ENCODE measurements at places on chromosomes 4 and X.
A peak's percentile ranks its signal among the peaks of the same experiment; 100 is the strongest.

DNA sequence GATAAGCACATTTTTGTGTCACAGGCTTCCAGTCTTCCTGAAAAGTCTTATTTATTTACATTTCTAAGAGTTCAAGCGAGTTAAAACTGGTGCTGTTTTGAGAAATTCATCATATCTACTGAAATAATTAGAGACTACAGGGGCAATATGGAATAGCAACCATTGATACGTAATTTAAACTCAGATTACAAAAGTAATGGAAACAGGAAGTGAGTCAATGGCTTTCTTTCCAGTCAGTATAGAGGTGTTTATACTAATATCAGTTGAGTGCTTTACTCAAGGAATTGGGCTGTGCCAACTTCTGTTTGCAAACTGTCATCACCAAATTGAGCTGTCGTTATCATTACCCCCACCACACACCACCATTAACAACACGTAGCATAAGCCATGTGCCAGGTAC, 222.7 kb downstream of the COL25A1 start:
- DNase-seq = no peak
- no peaks in the 10 kb centered on the region for H3K36me3 ChIP-seq

- DNase-seq = no peak
- no peaks in the 10 kb centered on the region for H3K27me3 ChIP-seq
- peak overlapping the region; percentile 92 for H3K4me3 ChIP-seq
- H3K36me3 ChIP-seq = peaks cover 8% of the 10 kb centered on the region
- H3K27ac ChIP-seq = peak overlapping the region; percentile 92
Measured at GRCh38 chr4:17613761-17614415, 553 bp upstream of the MED28 start.

- no peak for DNase-seq
- no peaks in the 10 kb centered on the region for H3K36me3 ChIP-seq
- H3K4me3 ChIP-seq = no peak overlapping the region
- no peak overlapping the region for H3K27ac ChIP-seq
- H3K27me3 ChIP-seq = no peaks in the 10 kb centered on the region
Measured at GRCh38 chr4:39655876-39656275, 17.2 kb upstream of the SMIM14 start.

DNA sequence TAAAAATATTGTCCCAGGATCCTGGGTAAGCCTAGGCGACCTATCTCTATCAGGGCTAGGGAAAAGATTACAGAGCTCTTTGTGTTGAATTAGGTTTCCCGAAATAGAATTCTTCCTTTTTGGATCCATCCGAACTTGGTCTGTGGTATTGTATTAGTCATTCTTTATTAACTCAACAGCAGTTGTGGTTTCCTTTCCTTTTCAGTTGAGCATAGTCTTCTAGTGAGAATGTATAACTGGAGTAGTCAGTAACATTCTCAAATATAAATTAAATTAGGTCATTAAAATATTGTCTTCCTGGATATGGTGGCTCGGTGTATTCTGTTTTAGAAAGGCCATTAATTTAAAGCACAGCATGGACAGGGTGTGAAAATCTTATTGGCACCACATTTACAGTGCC, 520.4 kb downstream of the NLGN4X start:
- H3K27ac ChIP-seq = no peak overlapping the region
- no peaks in the 10 kb centered on the region for H3K4me1 ChIP-seq
- no peaks in the 10 kb centered on the region for H3K27me3 ChIP-seq

- H3K4me3 ChIP-seq = no peak overlapping the region
- no peak for DNase-seq
- peaks cover 45% of the 10 kb centered on the region for H3K4me1 ChIP-seq
- H3K27ac ChIP-seq = peak overlapping the region; percentile 86
- peaks cover 16% of the 10 kb centered on the region for H3K36me3 ChIP-seq
Measured at GRCh38 chr4:10673817-10674369, 10.7 kb downstream of the CLNK start.

DNA sequence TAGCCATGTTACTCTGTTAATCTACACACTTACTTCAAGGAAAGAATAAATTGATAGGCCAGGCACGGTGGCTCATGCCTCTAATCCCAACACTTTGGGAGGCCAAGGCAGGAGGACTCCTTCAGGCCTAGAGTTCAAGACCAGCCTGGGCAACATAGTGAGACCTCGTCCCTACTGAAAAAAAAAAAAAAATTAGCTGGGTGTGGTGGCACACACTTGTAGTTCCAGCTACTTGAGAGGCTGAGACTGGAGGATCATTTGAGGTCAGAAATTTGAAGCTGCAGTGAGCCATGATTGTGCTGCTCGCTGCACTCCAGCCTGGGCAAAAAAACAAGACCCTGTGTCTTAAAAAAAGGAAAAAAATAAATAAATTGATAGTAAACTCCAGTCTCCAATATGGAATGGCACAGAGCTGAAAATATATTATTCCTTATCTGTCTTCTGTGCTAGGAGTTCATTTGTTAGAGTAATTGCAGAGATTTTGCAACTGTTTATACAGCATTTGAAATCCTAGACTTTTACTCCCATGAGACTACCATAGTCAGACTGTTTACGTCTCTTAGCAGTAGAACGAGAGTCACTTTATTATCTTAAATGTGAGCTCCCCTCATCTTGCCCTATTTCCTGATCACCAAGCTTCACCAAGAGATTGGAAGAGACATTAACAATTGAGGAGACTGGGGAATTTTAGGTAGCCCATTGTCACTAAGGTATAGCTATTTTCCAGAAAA, 18.8 kb upstream of the TMEM131L start:
- no peak overlapping the region for H3K27ac ChIP-seq
- H3K4me3 ChIP-seq = no peak overlapping the region
- no peaks in the 10 kb centered on the region for H3K36me3 ChIP-seq
- no peaks in the 10 kb centered on the region for H3K27me3 ChIP-seq
- peaks cover 11% of the 10 kb centered on the region for H3K4me1 ChIP-seq
- no peak for DNase-seq

- DNase-seq = no peak
- H3K36me3 ChIP-seq = no peaks in the 10 kb centered on the region
- H3K4me3 ChIP-seq = no peak overlapping the region
- peaks cover 8% of the 10 kb centered on the region for H3K27me3 ChIP-seq
- H3K4me1 ChIP-seq = no peaks in the 10 kb centered on the region
Measured at GRCh38 chrX:132171881-132172280, 44.1 kb upstream of the FRMD7 start.

DNA sequence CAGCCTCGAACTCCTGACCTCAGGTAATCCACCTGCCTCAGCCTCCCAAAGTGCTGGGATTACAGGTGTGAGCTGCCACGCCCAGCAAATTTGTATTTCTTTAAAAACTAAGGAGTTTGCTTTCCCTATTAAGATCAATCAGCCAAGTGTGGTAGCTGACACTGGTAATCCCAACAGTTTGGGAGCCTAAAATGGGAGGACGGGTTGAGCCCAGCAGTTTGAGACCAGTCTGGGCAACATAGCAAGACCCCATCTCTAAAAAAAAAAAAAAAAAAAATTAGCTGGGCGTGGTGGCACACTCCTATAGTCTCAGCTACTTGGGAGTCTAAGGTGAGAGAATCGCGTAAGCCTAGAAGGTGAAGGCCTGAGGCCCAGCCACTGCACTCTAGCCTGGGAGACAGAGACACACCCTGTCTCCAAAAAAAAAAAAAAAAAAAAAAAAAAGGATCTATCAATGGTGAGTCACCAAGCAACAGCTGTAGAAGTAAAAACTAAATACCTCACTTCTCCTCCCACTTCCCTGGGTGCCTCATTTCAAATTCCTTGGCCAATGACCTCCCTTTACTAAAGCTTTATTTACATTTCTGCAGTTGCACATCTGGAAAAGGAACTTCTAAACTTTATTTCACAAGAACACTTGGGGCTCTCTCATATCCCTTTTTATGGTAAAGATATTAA, 54.5 kb downstream of the LDB2 start:
- H3K36me3 ChIP-seq = no peaks in the 10 kb centered on the region
- no peak overlapping the region for H3K27ac ChIP-seq
- no peaks in the 10 kb centered on the region for H3K27me3 ChIP-seq
- H3K4me1 ChIP-seq = no peaks in the 10 kb centered on the region

DNA sequence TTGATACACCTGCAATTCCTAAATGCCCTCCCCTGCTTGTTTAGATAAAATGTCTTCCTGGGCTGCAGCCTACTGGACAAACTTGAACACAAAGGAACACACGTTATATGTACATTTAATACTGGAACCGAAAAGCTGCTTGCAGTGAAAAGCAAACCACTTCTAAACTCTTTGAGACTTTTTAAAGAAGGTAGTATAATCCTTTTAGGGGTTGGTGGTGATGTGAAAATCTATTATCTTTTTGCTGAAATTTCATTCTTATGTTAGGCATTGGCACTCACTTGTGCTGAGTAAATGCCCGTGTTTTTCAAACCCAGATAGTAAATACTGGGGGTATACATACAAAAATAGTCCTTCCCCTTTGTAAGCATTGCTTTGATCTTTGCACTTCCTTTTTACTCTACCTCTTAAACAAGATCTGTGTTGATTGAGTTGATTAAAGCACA, 2.2 kb downstream of the NFKB1 start:
- no peak for DNase-seq
- peaks cover 39% of the 10 kb centered on the region for H3K4me1 ChIP-seq
- H3K27me3 ChIP-seq = no peaks in the 10 kb centered on the region
- H3K36me3 ChIP-seq = peaks cover 23% of the 10 kb centered on the region
- H3K4me3 ChIP-seq = peak overlapping the region; percentile 88

DNA sequence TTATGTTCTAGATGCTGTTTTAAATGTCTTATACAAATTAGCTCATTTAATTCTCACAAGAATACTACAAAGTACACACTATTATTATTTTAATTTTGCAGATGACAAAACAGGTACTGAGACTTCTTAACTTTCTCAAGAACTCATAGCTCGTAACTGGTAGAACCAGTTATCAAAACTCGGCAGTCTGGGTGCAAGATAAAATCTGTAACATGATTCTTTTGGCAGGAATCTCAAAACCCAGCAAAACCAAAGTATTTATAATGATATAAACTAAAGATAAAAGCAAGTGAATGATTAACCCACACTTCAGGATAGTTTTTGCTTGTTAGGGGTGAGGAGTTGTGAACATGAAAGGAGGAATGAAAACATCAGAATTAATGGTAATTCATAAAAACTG, 27.6 kb downstream of the CLNK start:
- peaks cover 27% of the 10 kb centered on the region for H3K4me1 ChIP-seq
- peak overlapping the region; percentile 11 for H3K27ac ChIP-seq
- no peaks in the 10 kb centered on the region for H3K27me3 ChIP-seq
- peak overlapping the region; percentile 3 for H3K4me3 ChIP-seq
- no peak for DNase-seq

DNA sequence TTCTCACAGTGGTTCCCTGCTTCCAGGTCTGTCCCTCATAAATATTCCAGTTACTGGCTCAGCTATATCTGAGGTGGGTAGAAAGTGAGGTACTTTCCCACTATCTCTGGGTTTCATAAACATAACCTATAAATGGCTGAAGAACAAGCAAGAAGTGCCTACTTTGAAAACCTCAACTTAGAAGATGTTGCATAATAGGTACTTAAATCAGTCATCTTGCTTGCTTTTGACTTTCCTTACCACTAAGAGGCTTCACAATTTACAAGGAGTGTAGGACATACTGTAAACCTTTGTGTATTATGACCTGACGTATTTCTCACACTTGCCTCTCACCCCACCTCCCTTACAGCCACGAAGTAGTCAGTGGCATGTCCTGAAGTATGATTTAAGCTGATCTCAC, 145.9 kb downstream of the PCDH19 start:
- DNase-seq = no peak
- no peaks in the 10 kb centered on the region for H3K36me3 ChIP-seq
- H3K27ac ChIP-seq = no peak overlapping the region
- no peaks in the 10 kb centered on the region for H3K4me1 ChIP-seq

GRCh38 chrX:101759000-101759399, 99.3 kb upstream of the ARMCX2 start:
- H3K27ac ChIP-seq = no peak overlapping the region
- H3K4me3 ChIP-seq = no peak overlapping the region
- H3K36me3 ChIP-seq = no peaks in the 10 kb centered on the region
- DNase-seq = no peak

DNA sequence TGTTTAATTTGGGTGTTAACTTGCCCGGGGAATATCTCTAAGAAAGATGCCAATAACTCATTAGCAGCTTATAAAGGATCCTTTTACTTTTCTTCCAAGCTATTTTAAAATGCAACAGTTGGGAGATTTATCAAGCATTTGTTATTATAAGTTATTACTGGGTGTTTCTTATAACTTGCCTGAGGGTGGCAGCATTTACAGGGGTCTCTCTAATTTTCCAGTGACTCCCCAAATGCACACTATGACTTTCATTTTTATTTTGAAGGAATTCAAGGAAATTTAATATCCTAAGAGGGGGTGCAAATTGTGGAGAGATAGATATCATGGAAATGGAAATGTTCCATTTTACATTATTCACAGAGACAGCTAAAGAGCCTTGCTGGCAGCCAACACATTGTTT, 138.0 kb downstream of the PDGFRA start:
- no peaks in the 10 kb centered on the region for H3K4me1 ChIP-seq
- no peak overlapping the region for H3K27ac ChIP-seq
- H3K4me3 ChIP-seq = no peak overlapping the region
- no peak for DNase-seq
- no peaks in the 10 kb centered on the region for H3K36me3 ChIP-seq
- H3K27me3 ChIP-seq = peaks cover 4% of the 10 kb centered on the region

- H3K27ac ChIP-seq = no peak overlapping the region
- DNase-seq = no peak
- H3K4me1 ChIP-seq = no peaks in the 10 kb centered on the region
- peaks cover 15% of the 10 kb centered on the region for H3K36me3 ChIP-seq
- H3K27me3 ChIP-seq = no peaks in the 10 kb centered on the region
Measured at GRCh38 chrX:30690330-30690729, 37.1 kb downstream of the GK start.

- H3K36me3 ChIP-seq = no peaks in the 10 kb centered on the region
- H3K27me3 ChIP-seq = no peaks in the 10 kb centered on the region
- H3K27ac ChIP-seq = no peak overlapping the region
- no peak for DNase-seq
- H3K4me3 ChIP-seq = no peak overlapping the region
Measured at GRCh38 chr4:19130866-19131265, 1109.3 kb upstream of the LCORL start.

DNA sequence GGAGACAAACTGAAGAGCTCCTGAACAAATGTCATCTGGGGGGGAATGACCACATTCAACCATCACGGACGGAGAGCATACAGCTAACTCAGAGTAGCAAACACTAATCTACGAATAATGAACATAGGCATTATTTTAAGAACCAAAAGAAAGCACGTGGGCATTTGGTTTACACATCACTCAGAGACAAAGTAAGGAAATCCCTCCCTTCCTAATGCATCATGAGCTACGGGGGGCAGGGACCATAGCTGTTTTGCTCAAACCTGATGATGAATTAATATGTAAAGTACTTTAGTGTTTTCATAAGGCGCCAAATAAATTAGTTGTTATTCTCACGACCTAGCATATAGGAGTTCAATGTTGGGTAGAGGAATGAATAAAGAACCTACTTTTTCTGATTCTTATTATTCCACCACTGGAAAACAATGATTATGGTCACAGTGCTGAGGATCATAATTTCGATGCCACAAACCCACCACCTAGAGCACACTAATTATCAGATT, 11.7 kb upstream of the TMEM156 start:
- peaks cover 29% of the 10 kb centered on the region for H3K4me1 ChIP-seq
- no peak for DNase-seq
- H3K27ac ChIP-seq = peak overlapping the region; percentile 86
- H3K4me3 ChIP-seq = peak overlapping the region; percentile 84

DNA sequence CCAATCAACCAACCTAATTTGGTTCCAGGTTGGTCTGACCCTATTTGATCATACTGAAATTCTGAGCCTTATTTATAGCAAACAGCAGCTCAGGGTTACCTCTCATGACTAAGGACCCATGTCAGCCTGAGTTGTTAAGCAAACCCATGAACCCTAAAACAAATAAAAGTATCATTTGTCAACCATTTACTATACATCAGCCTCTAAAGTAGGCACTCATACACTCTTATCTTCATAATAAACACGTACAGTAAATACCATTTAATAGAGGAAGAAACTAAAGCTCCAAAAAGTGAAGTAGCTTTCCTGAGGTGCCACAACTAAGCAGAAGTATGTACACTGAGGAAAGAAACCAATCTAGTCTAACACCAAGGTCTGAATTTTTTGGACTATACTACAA, 25.2 kb downstream of the MANBA start:
- no peak for DNase-seq
- peaks cover 10% of the 10 kb centered on the region for H3K36me3 ChIP-seq
